ENCODE measurements at places on chromosomes 16 and 17.

DNA sequence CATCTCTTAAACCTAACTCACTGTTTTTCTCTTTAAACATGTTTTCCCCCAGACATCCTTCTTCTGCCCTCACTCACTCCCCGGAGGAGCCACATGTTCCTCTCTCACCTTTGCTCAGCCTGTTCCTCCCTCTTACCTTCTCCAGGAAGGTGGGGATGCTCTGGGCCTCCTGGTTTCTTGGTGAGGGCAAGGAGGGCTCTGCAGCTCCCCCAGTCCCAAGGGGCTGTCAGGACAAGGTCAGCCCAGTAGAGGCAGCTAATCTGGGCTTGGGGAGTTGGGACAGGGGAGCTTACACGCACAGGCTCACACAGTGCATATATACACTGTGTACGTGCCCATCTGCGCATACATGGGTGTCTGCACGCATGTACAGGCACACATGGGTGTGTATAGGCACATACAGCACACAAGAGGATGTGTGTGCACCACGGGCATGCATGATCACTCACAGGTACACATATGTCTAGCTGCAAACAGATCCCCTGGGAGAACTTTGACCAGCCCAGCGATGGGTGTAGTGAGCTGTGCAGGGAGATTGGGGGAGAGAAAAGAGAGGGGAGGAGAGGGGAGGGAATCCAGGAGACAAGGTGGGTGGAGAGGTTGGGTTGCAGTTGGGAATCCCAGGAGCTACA lies 28.6 kb upstream of the SPNS3 start:
- DNase-seq: no peak

DNA sequence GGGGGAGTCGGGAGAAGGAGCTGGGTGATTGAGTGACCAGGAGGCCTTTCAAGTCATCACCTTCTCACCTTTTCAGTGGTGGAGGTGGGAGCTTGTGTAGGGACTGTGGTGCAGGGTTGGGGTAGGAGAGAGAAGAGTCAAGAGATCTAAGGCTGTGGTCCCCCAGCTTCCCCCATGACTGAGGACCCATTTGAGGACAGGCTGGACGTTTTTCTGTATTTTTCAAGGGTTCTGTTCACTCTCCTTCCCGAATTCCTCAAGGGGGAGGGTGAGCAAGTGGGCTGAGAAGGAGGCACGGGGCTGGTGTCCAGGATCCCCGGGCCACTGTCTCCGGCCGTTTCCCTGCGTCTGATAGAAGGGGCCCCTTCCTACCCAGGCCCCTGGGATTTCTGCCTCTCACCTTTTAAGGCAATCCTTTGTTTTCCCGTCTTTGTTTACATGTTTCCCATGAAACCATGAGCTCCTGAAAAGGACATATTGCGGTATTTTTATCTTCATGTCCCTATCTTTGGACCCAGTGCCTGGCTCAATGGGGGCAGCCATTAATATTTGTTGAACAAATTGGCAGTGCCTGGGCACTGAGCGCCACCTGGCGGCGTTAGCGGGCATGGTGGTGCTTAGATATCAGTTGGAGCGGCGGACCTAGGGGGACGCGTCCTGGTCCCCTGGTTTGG lies 9.2 kb upstream of the CD300A start:
- DNase-seq: peak; percentile 66

DNA sequence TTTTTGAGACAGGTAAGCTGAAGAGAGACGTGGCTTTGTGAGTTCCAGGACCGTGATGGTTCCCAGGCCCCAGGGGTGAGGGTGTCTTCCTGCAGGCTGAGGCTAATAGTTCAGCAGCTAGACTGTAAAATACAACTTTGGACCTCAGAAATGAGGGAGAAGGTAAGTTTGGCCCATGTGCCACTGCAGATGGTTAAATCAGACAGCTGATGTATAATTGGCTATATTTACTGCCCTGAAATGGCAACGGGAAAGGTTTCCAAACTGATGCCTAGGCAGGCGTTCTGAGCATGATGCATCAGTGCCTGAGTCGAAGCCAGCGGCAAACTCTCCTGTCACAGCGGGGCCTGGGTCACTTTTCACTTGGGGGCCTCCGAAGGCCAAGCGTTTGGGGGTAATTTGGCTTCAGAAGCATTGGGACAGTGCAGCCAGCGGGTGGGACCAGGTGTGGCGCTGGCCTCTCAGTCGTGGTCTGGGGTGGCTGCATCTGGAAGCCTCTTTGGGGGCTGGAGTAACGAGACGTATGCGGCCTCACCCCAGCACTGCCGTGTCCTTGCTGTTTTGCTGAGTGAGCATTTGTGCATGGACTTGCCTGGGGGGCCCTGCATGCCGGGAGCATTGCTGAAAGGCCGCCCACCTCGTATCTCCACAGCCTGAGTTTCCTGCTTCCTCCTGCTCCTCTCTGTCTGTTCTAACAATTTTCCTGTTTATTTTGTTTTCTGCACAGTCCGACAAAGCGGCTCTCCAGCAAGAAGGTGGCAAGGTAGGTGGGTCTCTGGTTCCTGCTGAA lies 31.2 kb upstream of the CAPN15 start:
- DNase-seq: no peak

DNA sequence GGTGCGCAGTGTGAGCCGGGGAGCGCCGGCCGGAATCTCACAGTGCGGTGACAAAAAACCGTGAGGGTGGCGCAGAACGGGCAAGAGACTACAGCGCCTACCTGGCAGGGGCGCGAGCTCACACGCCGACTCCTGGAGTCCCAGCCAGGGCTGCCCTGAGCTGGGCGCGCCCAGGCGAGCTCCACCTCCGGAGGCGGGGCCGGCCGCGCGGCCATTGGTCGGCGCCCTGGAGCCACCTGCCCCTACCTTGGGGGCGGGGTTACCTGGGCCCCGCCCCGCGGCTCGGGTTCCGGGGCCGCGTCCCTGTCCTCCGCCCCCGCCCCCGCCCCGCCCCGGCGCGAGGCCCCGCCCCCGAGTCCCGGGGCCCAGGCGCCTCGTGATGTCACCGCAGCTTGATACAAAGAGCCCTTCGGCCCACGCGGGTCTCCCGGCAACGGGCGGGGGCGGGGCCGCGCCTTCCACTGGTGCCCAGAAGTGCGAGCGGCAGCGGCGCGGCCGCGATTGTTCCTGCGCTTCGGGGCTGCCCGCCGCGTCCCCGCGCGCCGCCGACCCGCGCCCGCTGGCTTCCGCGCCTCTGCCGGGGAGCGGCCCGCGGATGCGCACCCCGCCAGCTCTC lies 96.3 kb downstream of the RAB11FIP4 start:
- DNase-seq: peak; percentile 96

DNA sequence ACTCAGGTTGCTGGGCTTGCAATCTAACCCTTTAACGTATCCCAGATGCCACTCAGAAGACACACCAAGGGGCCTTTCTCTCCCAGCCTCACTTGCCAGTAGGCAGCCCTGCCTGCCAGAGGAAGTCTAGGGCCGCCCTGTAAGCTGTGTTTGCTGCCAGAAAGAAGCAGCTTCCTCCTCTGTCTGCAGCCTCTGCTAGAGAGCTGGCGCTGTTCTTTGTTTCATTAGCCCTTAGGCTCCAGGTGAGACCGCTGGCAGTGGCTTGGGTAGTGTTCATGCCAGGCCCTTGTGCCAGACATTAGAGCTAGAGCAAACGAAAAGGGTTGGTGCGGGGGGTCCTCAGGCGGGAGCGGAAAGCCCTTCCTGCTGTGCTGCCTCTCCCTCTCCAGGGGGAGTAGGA lies 8.9 kb downstream of the CTRL start:
- no peak for DNase-seq
